Mesothelial cell of epicardium (in vitro differentiated cells): ENCODE measurements at places on chromosomes 1 and 21. TPM values are rescaled to one million over a fixed set of nuclear protein-coding genes. Genes with fewer than 3 reads are reported as not detected.
A peak's percentile ranks its signal among the peaks of the same experiment; 100 is the strongest.

GRCh38 chr1:167661527-167662426 lies 31.7 kb downstream of the RCSD1 start:
- no peaks in the 10 kb centered on the region for H3K36me3 ChIP-seq
- no peaks in the 10 kb centered on the region for H3K27me3 ChIP-seq

GRCh38 chr1:2506007-2506860 lies 20.2 kb downstream of the PANK4 start:
- no peak overlapping the region for H3K27ac ChIP-seq
- no peak overlapping the region for H3K4me3 ChIP-seq

DNA sequence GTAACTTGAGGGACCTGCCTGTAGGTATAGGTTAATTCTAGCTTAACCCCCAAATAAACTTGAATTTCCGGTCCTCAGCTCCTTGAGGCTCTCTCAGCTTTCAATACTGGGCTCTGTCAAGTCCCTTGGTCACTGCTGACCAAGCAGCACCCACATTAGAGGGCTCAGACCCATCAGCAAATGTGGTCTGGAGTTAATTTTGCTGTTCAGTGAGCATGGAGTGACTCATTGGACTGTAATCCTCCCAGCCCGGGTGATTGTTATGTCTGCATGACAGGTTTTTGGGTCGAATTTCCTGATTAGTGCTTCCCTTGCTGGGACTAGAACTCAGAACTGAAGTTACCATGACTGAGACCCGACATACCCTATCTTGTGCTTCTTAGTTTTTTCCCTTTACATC lies 130.6 kb downstream of the URB2 start:
- DNase-seq: no peak
- H3K27ac ChIP-seq: no peak overlapping the region
- peaks cover 7% of the 10 kb centered on the region for H3K27me3 ChIP-seq
- no peak overlapping the region for H3K4me3 ChIP-seq
- H3K4me1 ChIP-seq: peaks cover 5% of the 10 kb centered on the region

DNA sequence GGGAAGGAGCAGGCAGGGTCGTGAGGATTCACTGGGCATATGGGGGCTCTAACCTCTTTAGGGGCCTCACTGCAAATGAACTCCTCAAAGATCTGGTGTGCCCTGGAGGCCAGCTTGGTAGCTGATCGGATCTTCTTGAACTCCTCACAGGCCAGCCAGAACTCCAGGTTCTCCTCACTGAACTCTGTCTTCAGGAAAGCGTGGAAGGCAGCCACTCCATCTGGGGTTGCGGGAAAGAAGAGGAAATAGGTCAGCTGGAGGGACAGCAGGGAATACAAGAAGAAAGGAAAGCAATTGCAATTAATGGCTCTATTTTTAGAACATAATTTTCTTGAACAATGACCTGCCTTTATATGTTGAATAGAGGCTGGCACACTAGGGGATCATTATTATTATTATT lies 2.3 kb downstream of the RGS16 start:
- H3K4me3 ChIP-seq: no peak overlapping the region
- no peak overlapping the region for H3K27ac ChIP-seq
- DNase-seq: no peak
- H3K36me3 ChIP-seq: no peaks in the 10 kb centered on the region

DNA sequence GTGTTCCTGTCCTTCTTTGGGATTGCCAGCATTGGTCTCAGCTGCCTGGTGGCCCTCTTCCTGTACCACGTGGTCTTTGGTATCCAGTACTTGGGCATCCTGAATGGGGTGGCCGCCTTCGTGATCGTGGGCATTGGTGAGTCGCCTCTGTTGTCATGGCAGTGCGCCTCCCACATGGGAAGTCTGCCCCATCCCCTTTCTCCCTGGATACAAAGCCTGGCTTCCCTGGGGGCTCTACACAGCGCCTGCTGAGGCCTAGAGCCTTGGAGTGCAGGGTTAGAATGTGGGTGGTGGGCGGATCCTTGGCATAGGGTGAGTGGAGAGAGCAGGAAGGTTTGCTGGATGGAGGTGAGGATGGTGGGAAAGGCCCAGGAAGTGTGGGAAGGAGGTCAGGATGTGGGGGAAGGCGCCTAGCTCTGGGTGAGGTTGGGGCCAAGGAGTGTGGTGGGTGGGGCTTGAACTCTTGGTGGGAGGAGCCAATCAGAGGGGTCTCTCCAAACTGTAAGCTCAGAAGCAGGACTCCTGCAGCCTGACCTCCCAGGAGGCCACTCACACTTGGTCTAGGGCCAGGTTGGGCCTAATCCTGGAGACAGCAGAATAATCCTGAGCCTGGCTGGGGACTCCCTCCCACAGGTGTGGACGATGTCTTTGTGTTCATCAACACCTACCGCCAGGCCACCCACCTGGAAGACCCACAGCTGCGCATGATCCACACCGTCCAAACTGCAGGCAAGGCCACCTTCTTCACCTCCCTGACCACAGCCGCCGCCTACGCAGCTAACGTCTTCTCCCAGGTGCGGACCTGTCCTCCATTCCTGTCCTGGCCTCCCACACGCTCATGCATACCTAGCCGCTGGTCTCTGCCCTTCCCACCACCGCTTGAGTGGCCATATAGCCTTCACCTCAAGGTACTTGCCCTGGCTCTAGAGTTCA lies 36.7 kb downstream of the DISP3 start:
- H3K36me3 ChIP-seq: no peaks in the 10 kb centered on the region
- no peak for DNase-seq
- H3K4me1 ChIP-seq: no peaks in the 10 kb centered on the region
- H3K27me3 ChIP-seq: peaks cover 3% of the 10 kb centered on the region

- H3K4me1 ChIP-seq: peaks cover 3% of the 10 kb centered on the region
- DNase-seq: no peak
- peaks cover 2% of the 10 kb centered on the region for H3K36me3 ChIP-seq
- no peak overlapping the region for H3K27ac ChIP-seq
- H3K27me3 ChIP-seq: no peaks in the 10 kb centered on the region
Measured at GRCh38 chr1:246220495-246221065, 286.5 kb downstream of the SMYD3 start.

GRCh38 chr1:100387657-100388350 lies 35.5 kb downstream of the CDC14A start:
- no peak for DNase-seq
- no peaks in the 10 kb centered on the region for H3K27me3 ChIP-seq
- peak overlapping the region; percentile 93 for H3K27ac ChIP-seq
- H3K4me1 ChIP-seq: peaks cover 22% of the 10 kb centered on the region
- peak overlapping the region; percentile 15 for H3K4me3 ChIP-seq

DNA sequence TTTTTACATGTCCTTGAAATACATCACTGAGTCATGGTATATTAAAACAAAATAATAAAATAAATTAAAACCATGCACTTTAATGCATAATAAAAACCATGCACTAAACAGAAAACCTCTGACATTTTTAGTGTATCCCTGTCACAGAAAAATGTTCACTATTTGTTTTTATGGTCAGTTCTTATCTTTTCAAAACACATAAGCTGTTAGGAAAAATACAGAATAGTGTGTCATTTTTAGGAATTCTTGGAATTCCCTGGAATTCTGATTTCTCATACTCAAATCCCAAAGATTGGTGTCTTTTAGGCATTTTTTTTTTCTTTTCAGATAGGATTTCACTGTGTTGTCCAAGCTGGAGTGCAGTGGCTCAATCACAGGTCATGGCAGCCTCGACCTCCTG lies 25.1 kb upstream of the TINAGL1 start:
- H3K4me1 ChIP-seq: peaks cover 17% of the 10 kb centered on the region
- no peak overlapping the region for H3K4me3 ChIP-seq
- H3K36me3 ChIP-seq: no peaks in the 10 kb centered on the region

DNA sequence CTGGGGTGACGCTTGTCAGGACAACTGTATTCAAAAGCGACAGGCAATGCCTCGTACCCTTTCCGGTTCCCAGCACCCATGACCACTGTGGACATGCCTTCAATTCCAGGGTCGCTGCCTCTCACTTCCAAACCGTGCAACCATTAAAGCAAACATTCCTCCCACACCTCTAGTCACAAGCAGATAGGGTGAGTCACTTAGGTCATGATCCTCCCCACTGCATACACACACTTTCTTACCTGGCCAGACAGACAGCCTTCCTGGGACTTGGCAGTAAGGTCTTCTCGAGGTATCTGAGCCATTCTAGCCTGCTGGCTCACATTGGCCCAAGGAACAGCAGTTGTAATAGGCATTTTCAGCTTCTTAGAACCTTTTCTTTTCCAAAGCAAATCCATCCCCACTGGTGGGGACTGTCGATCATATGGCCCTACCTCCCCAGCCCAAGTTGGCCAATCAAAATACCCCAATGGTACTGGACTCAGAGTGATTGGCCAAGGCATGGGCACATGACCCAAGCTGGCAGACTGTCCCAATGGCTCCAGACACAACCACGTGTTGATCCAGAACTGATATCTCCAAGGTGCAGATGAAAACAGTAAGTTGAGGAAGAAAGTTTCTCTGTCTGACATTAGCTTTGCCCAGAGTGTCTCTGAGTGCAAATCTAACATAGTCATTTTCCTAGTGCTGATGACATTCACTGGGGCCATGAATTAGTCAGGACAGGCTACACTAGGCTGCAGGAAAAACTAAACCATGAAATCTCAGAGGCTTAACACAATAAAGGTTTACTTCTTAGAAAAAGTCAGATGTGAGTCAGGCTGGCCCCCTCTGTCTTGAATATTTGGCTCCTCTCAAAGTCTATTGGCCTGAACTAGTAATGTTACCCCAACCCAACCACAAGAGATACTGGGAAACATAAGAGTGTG lies 113.8 kb downstream of the RRAGC start:
- H3K27ac ChIP-seq: no peak overlapping the region
- no peak for DNase-seq
- H3K27me3 ChIP-seq: peaks cover 89% of the 10 kb centered on the region

DNA sequence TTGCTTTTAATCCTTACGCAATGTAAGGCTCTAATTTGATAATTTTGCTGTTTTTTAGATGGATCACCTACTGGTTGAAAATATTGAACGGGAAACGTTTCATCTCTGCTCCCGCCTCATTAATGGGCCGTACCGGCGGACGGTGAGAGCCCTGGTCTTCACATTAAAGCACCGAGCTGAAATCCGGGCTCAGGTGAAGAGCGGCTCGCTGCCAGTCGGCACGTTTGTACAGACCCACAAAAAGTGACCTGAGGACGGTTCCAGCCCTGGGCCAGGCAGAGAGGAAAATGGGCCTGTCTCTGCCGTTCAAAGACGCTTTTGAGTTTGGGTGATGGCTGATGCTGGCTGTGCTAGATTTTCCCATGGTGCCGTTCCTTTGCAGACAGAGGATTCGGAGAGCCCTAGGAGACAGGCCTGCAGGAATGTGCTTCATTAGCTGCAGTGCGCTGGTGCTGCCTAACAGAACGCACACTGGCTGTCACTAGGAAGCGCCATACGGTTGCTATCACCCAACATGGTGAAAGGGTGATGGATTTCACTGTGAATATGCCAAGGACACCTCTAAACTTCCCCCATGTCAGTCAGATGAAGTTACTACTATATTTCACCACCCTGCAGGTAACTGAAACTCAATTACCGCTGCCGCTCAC lies 42.9 kb downstream of the TCEANC2 start:
- H3K27me3 ChIP-seq: no peaks in the 10 kb centered on the region
- no peak overlapping the region for H3K4me3 ChIP-seq
- peaks cover 3% of the 10 kb centered on the region for H3K4me1 ChIP-seq
- H3K36me3 ChIP-seq: peaks cover 10% of the 10 kb centered on the region
- no peak overlapping the region for H3K27ac ChIP-seq
- DNase-seq: no peak

- peaks cover 3% of the 10 kb centered on the region for H3K4me1 ChIP-seq
- H3K27me3 ChIP-seq: peaks cover 71% of the 10 kb centered on the region
- no peak for DNase-seq
- H3K4me3 ChIP-seq: no peak overlapping the region
- H3K36me3 ChIP-seq: no peaks in the 10 kb centered on the region
- H3K27ac ChIP-seq: no peak overlapping the region
Measured at GRCh38 chr1:47396671-47397196, 19.4 kb upstream of the FOXE3 start.

DNA sequence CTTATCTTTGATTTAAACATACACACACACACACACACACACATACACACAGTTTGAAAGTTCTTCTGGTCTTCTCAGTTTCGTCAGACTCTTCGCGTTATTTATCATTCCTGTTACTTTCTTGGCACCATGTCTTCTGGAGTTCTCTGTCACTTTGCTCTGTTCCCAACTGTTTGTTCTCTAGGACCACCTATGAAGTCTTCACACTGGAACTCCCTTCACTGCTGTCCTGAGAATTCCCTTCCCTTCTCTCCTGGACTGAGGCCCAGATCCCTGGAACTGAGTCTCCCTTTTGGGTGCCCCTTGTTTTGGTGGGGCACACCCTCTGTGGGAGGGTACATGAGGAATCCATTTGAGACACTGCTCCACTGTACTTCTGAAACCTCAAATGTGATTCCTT lies 30.5 kb downstream of the ALG14 start:
- H3K36me3 ChIP-seq: no peaks in the 10 kb centered on the region
- no peak for DNase-seq
- H3K27me3 ChIP-seq: no peaks in the 10 kb centered on the region
- H3K27ac ChIP-seq: no peak overlapping the region
- H3K4me3 ChIP-seq: no peak overlapping the region

DNA sequence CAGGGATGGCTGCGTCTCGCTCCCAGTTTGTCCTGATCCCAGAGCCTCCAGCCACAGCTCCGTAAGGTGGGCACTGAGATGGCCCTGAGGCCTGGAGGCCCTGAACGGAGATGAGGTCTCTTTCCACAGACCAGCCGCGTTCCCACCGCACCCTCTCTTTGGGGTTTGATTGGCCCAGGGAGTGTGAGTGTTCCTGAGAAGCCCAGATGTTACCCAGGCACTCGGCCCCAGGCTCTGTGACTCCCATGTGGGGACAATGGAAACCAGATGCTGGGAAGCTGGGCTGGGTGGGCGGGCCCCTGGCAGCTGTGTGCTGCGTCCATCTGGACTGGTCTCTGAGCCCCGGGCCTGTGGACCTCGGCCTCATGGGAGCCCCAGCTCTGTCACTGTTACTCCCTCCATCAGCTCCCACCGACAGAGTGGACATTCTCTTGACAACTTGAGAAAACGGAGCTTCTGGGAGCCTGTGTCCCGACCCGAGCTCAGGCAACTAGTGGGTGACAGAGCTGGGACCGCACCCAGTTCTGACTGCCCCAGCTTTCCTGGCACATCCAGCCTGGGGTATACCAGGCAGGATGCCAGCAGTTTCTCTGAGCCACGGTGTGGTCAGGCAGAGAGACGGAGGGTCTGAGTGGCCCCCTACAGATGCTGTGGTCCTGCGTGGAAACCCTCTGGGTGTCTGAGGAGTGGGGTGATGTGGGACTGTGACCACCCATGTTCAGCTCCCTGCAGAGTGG lies 9.8 kb upstream of the COL6A1 start:
- H3K27ac ChIP-seq: peak overlapping the region; percentile 75
- DNase-seq: no peak
- peaks cover 35% of the 10 kb centered on the region for H3K4me1 ChIP-seq
- H3K4me3 ChIP-seq: no peak overlapping the region

The WNT2B gene
- 146 to 165 TPM (median 151 TPM) in 3 replicates for total RNA-seq

The PTCH2 gene
- total RNA-seq: 1.4 to 1.7 TPM (median 1.4 TPM) in 3 replicates

The SLC1A7 gene
- total RNA-seq: 0.09 TPM in 1 of 3 replicates, not detected in the others

The OR2AK2 gene
- total RNA-seq: not detected in 3 replicates

The PM20D1 gene
- not detected in 3 replicates for total RNA-seq

The ABCA4 gene
- total RNA-seq: 12.7 to 14.5 TPM (median 14.4 TPM) in 3 replicates

The FCRL2 gene
- not detected in 3 replicates for total RNA-seq

The CBR1 gene
- total RNA-seq: 10.0 to 12.3 TPM (median 11.8 TPM) in 3 replicates

The CFH gene
- 8.7 to 11.4 TPM (median 8.8 TPM) in 3 replicates for total RNA-seq

The S100A9 gene
- total RNA-seq: 2.0 to 4.2 TPM (median 3.5 TPM) in 3 replicates

The HPCAL4 gene
- total RNA-seq: 0.54 to 0.69 TPM (median 0.60 TPM) in 3 replicates

The TEX38 gene
- total RNA-seq: 0.42 to 0.57 TPM (median 0.49 TPM) in 3 replicates

The FCRL4 gene
- total RNA-seq: 0.18 TPM in 1 of 3 replicates, not detected in the others
